ENCODE measurements at places on chromosomes 6 and 20.
A peak's percentile ranks its signal among the peaks of the same experiment; 100 is the strongest.

GRCh38 chr6:168171673-168172353 lies 92.8 kb upstream of the FRMD1 start:
- no peak for DNase-seq

- DNase-seq = no peak
Measured at GRCh38 chr6:34094474-34095135, 51.3 kb downstream of the GRM4 start.

DNA sequence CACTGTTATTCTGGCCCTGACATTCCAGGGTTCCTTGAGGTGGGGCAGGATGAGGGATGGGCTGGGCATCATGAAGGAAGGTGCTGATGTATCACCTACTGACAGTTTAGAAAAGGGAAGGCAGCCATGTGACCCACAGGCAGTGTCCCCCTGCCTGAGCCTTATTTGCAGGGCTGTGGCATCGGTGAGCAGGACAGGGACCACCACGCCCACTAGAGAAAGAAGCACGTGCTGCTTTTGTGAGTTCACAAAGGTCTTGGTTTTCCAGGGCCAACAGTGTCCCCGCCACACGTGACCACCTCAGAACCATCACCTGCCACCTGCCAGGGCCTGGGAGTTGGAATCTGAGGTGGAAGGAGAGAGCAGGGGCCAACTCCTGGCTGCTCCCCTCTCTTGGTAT lies 43.5 kb upstream of the SCRT2 start:
- no peak for DNase-seq

- DNase-seq = peak; percentile 52
Measured at GRCh38 chr20:25867776-25868649, 171.4 kb upstream of the ZNF337 start.

GRCh38 chr6:26097268-26097875 lies 10.1 kb downstream of the HFE start:
- DNase-seq = peak; percentile 45

- no peak for DNase-seq
Measured at GRCh38 chr6:113873043-113873667, 16.0 kb downstream of the MARCKS start.

DNA sequence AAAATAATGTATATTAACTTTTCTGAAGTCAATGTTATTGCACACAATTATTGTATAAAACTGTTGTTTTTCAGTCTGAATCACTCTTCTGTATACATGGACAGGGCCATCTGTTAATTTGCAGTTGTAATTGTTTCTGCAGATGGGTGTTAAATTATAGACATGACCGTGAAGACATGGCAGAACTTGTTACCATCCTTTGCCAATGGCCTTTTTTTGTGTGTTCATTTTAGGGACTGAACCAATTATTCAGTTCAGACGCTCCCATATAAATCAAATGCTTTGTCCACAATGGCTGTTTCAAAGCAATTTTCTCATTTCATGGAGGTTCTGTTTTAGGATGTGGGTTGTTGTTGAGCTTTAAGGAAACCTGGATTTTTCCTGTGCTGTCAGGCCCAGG lies 533.7 kb downstream of the DOK5 start:
- no peak for DNase-seq

DNA sequence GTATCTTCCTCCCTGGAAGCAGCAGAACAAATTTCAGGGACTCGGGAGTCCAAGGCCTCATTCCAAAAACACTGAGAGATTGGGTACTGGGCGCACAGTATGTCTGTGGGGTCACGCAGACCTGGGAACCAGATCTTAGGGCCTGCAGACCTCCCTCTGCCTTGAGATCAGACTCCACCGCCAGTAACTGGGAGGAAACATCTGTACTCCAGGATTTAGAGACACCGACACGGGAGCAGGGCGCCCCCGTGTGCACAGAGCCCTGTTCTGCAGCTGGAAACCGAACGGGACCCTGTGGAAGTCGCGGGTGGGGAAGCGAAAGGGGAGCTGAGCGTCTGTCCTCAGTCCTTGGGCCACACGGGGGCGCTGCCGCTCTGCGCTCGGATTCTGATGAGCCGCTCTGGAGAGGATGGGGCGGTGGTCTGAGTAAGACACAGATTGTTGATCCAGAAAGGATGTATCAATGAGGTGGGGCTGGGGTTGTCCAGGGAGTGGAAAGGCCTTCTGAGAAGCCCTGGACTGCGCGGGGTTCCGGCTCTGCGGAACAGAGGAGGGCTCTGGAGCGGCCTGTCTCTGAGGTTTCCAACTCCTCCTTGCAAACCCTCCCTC lies 35.7 kb upstream of the HLA-E start:
- DNase-seq = peak; percentile 62

- no peak for DNase-seq
Measured at GRCh38 chr6:24909241-24910216, 26.2 kb downstream of the RIPOR2 start.

- no peak for DNase-seq
Measured at GRCh38 chr20:24783631-24784492, 165.2 kb upstream of the CST7 start.

DNA sequence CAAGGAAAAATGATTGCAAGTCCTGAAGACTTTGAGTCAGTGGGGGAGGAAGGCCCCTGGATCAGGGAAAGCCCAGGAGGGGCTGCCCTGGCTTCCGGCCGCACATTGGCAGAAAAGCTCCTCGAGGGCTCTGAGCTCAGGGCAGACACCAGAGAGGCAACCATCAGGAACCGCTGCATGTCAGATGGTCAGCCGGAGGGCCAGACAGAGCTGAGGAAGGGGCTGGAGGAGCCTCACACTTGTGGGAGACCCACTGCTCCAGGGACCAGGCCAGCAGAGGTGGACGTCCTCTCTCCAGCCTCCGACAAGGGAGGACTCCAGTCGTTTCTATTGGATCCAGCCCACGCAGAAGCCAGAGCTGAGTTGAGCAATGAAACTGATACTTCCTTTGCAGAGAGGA lies 30.2 kb upstream of the AAR2 start:
- no peak for DNase-seq

DNA sequence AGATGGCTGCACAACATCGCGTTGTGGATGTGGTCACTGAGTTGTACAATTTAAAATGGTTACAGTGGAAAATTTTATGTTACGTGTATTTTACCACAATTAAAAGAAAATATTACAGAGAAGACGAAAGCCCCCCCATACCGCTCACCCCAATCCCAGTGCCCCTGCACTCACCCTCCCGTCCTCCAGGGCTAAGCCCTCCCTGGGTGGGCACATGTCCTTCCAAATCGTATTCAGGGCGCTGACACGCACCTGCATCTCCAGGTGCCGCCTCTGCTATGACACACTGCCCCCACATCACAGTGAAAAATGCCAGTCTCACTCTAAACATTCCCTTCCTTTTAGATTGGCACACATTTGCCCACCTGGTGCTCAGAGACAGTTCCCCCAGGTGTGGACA lies 49.4 kb downstream of the PSMG4 start:
- DNase-seq = no peak

GRCh38 chr20:53623454-53624211 lies 30.0 kb upstream of the ZNF217 start:
- peak; percentile 68 for DNase-seq

DNA sequence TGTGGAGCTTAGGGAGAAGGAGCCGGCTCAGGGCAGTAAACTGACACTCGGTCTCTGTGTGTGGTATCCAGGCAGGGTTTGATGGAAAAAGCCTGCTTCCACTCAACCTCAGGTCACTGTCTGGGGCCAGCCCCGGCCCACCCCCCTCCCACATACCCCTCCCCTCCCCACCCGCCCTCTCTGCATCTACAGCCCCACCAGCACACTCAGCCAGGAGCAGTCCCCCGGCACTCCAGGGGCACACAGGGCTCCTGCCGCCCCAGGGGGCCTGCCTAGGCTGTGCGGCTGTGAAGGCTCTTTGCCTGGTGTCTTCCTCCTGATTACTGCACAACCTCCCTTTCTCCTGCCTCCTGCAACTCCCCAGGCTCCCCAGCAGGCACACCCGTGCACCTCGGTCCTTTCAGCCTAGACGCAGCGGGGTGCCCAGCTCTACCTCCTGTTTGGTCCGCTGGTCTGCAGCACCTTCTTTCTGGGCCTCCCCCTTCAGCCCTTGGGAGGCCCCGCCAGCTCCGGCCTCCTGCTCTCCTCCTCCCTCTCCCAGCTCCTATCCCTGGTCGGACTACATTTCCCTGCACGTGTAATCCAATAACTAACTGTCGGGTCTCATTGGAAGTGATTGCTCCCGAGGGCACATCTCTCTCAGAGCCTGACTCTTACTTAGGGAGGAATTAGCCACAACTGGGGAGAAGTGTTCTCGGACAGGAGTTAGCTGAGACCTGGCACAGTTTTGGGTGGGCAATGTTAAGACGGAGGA lies 1.3 kb upstream of the FOXF2 start:
- no peak for DNase-seq

DNA sequence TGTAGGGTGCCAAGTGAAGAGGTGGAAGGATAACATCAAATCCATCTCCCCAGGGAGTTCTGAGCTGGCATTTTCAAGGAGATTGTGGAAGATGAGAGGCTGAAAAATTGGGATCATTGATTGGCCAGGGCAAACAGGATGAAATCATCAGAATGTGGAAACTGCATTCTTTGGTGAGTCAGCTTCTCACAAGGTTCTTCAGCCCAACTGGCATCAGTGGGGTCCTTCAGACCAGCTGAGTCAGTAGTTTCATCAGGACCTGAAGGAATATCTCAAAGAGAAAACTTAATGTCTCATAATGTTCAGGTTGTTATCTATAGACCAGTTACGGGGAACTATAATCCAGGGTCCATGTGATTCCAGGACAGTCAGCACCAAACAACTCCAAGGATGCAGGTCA lies 195.8 kb downstream of the HAO1 start:
- peak; percentile 86 for DNase-seq

GRCh38 chr6:157025437-157025836 lies 248.3 kb downstream of the ARID1B start:
- DNase-seq = peak; percentile 58

Data from bronchial epithelial cell (primary cell).